Stimulated activated CD8-positive, alpha-beta memory T cell treated with anti-CD3 and anti-CD28 coated beads, Interleukin-4, amount 100 ng/mL, for 1 hour (primary cell): ENCODE measurements at places on chromosomes 1 and 21.

GRCh38 chr1:202577381-202577780 lies 132.9 kb downstream of the SYT2 start:
- no peak for DNase-seq

DNA sequence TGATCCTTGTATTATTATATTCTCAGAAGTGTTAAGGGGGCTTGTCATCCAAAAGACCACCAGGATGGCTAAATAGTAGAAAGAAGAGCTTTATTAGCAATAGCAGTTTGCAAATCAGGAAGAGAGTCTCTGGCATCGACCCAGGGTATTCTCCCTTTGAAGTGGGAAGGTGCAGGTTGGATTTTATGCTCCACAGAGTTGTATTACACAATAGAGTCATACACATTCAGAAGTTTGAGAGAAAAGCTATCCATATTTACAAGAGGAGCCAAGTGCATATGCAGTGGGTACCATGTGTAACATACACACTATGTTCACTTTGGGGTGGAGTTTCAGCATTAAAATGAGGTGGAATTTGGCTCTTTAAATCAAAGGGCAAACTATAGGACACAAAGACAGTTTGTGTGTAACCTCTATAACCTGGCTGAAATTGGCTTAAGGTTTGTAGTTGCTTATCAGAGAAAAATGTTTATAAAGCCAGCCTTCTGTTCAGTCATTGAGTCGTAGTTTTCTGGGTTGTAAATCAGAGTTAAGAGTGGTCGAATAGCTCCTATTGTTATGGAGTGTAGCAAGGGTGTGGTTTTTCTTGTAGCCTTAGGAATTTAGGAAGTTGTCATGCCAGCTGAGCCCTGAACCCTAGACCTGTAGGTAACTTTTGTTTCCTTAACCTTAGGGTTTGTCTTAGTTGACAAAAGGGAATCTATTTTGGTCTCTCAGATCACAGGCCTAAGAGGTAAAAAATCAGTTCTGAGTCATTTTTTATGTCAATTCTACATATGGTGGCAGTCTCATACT lies 125.3 kb downstream of the DNM3 start:
- no peak for DNase-seq

DNA sequence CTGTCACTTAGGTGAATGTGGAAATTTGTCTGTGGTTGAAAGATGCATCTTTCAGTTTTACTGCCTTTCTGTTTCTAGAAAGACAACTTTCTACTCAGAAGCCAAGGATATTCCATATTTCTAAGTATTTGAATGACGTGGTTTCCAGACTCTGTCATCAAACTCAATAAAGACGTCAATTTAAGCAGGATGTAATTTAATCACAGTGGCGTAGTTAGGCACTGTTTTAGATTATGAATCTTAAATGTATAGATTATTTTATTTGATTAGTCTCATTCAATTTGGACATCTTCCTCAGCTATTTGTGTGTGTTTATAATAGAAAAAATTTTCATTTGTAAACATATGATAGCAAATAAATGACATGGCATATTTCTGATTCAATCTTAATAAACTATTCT lies 298.9 kb downstream of the RYR2 start:
- no peak for DNase-seq

DNA sequence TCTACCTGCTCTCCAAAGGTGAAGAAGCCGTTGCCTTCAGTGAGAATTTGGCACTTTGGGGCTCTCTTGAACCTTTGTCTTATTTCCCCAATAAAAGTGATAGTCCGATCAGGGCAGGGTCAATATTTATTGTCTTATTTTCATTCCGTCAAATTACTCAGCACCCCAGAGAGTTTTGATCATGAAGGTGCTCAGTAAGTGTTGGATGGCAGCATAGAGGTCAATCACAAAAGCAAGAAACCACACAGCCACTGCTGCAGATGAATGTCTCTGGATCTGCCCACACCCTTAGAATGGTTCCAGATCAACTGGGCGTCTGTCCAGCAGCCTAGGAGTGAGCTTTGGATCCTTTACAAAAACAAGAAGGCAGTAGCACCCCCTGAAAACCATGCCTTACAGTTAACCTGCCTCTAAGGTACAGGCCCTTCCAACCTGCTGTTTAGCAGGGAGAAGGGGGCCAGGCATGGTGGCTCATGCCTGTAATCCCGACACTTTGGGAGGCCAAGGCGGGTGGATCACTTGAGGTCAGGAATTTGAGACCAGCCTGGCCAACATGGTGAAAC lies 97.3 kb downstream of the PSMG1 start:
- no peak for DNase-seq

DNA sequence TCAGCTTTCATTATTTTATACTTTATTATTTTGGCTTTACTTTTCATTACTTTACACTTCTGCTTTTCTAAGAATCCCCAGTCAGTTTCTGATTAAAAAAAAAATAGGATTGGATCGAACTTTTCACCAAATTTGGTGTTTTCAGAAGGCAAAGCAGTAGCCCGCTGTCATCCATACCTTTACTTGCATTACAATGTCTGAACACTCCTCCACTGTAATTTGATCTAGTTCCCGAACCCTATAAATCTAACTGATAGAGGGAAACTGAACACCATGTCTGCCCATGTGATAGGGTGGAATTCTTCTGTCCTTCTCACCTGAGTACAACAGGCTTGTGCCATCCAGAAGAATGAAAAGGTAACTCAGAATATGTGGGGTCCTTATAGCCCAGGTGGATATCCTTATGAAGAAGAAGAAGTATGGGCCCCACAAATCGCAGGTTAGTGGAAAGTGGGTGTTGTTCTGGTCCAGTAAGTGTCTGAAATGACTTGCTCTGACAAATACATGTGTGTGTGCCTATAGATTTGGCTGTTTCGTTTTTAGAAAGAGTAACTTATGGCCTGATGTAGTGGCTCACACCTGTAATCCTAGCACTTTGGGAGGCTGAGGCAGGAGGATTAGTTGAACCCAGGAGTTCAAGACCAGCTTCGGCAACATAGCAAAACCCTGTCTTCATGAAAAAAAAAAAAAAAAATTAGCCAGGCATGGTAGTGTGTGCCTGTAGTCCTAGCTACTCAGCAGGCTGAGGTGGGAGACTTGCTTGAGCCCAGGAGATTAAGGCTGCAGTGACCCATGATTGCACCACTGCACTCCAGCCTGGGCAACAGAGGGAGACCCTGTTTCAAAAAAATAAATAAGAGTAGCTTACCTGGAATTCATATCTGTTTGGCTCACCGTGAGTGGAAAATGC lies 26.6 kb upstream of the CDC14A start:
- DNase-seq, result no peak

- DNase-seq, result no peak
Observed at GRCh38 chr1:59165353-59165752, 131.5 kb upstream of the FGGY start.

DNA sequence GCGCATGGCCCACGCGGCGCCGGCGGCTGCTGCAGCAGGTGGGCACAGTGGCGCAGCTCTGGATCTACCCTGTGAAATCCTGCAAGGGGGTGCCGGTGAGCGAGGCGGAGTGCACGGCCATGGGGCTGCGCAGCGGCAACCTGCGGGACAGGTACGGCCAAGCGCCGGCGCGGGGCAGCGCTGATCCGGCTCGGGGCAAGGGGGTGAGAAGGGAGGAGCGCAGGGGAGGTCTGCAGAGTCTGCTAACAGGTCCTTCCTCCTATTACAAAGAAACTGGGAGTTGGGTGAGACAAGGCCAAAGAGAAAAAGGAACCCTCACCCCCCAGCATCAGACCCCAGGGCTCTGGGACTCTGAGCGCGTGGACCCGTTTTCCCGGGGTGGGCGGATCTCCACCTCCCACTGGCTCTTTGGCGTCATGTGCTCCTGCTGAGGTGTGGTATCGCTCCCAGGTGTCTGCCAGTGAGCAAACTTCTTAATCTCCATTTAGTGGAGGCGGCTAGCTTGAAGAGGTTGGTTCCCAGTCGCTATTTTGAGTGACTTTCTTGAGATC lies 431 bp downstream of the MTARC1 start:
- DNase-seq, result no peak

DNA sequence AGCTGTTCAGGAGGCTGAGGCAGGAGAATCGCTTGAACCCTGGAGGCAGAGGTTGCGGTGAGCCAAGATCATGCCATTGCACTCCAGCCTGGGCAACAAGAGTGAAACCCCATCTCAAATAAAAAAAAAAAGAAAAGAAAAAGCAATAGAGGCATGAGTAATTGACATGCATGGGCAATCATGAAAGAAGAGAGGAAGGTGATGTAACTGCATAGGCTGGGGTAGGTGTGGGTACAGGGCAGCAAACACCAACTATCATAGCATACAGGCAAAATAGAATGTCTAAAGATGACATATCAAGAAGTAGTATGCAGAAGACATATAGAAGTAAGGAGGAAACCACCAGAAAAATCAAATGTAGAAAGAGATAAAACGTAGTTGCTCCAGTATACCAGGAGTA lies 19.0 kb upstream of the MGST3 start:
- DNase-seq, result no peak

- DNase-seq, result no peak
Observed at GRCh38 chr1:245829826-245830225, 675.0 kb downstream of the KIF26B start.

DNA sequence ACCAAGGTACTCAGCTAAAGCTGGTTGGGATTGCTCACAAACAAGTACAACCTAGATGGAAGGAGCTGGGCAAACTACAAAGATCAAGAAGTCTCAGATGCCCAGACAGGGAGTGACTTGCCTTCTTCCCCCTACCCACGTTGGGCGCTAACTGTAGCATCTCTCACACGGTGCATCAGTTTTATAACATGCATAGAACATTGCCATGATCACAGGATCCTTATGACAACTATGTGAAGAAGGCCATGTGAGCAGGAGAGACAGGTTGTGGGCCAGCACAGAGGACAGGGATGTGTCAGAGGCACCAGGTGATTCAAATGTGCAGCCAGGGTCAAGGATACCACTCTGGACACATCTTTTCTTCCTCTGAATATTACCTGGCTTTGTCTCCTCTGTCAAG lies 28.3 kb upstream of the CYP4B1 start:
- DNase-seq, result no peak

DNA sequence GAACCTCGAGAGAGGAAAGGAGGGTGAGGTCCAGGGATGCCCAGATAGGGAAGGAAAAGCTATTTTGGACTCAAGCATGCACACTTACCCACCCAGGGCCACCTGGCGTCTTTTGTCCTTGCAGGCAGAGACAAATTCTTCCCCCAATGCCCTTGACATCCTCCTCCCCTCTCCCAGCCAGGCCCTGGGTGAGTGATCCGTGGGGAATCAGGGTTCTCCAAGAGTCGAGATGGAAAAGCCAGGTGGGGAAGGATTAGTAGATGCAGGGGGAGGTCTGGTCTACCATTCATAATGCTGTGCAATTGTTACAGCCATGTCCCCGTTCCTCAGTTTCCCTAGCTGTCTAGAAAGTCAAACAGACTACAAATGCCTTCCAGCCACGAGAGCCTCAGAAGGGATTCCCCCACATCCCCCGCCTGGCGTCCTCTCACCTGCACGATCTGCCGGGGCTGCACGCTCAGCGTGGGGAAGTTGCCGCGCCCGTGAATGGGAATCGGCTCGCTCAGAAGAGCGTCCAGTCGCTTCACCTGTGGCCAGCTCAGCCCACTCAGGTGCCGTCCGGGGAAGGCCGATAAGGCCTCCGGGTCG lies 580 bp downstream of the TENT5B start:
- no peak for DNase-seq

- DNase-seq, result peak; percentile 20
Observed at GRCh38 chr1:234980645-234981396, 147.8 kb downstream of the TOMM20 start.

- no peak for DNase-seq
Observed at GRCh38 chr1:9248341-9249262, 14.0 kb downstream of the H6PD start.
